ENCODE measurements at places on chromosomes 1 and 21.

DNA sequence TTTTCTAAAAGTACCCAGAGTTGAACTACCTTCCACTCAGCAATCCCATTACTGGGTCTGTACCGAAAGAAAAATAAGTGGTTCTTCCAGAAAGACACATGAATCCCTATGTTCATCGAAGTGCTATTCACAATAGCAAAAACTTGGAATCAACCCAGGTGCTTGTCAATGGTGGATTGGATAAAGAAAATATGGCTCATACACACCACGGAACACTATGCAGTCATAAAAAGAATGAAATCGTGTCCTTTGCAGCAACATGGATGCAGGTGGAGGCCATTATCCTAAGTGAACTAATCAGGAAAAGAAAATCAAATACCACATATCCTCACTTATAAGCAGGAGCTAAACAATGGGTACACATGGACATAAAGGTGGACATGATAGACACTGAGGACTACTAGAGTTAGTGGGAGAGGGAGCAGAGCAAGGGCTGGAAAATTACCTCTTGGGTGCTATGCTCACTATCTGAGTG, 32.9 kb upstream of the JUN start:
- no peak for DNase-seq

DNA sequence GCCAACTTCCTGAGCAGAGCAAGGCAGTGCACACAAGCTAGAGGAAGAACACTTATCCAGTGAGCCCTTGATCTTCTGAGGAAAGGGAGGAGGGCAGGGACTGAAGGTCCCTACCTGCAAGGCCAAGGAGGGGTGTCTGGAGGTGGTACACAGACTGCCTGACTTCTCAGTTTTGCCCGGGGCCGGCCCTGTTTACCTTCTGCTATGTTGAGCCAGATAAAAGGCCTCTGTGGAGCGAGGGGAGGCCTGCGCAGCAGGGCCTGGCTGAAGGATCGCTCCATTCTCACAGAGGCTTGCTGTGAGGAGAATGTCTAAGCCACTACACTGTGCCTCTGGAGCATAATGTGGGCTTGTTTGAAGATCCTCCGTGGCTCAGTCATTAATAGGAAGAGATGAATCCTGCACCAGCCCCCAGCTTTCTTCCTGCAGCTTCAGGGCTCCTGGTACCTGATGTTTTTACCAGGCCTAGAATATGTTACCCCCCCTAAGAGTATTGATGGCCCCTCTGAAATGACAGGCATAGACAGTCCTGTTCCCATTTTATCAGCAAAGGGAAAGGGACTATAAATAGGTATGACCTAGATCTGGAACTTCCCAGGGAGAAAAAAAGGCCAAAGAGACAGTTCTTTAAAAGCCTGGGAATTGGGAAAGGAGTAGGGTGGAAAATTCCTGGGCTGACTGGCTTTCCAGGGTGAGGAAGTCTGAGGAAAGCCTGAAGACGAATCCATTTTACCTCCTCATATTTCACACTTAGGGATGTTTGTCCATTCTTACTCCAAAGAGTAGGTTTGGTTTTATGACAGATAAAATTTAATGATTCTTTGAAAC, 4.7 kb downstream of the POGK start:
- no peak for DNase-seq

DNA sequence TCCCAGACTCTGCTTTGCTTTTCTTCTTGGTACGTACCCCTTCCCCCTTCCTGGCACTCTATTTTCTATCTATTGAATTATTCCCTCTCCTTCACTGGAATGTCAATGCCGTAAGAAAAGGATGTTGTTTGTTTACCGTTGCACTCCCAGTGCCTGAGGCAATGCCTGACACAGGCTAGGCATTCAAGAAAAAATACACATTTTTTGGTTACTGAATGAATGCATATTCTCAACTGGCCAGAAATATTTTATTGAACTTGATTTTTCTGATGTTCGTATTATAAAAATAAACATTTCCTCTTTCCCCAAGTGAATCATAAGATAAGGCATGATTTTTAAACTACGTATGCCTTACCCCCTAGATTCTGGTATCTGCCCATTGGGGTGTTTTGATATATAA, 41.2 kb downstream of the GNG12 start:
- DNase-seq: peak; percentile 65

- peak; percentile 93 for DNase-seq
These were observed 1.6 kb upstream of the CTSK start for GRCh38 chr1:150809651-150810050.

DNA sequence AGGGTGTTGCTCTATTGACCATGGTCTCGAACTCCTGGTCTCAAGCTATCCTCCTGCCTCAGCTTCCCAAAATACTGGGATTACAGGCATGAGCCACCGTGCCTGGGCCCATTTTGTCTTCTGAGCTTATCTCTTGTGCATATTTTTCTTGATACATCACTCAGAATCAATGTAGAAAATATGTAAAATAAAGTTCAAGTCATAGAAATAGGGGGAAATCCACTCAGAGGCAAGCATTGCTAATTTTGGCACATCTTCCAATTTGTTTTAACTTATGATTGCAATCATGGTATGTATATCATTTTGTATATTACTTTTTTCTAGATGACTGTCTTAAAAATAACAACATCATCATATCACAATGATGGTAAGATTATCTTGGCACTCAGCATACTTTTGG, 21.6 kb downstream of the RIT1 start:
- DNase-seq: no peak

GRCh38 chr1:7491109-7491817, 279.8 kb upstream of the VAMP3 start:
- peak; percentile 52 for DNase-seq

DNA sequence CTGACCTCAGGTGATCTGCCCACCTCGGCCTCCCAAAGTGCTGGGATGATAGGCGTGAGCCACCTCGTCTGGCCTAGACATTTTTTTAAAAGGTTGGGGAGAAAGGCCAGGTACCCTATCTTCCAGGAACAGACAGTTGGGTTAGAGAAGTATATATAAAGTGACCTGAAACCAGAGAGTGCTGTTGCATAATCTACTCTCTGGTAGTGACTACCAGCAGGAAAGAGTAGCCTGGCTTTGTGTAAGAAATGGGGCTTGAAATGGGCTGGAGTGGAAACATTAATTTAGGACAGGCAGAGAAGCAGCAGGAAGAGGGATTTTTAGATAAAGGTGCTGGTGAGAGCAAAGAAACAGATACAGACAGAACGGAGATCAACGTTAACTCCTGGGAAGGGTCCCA, 125.8 kb upstream of the HOOK1 start:
- DNase-seq: no peak

DNA sequence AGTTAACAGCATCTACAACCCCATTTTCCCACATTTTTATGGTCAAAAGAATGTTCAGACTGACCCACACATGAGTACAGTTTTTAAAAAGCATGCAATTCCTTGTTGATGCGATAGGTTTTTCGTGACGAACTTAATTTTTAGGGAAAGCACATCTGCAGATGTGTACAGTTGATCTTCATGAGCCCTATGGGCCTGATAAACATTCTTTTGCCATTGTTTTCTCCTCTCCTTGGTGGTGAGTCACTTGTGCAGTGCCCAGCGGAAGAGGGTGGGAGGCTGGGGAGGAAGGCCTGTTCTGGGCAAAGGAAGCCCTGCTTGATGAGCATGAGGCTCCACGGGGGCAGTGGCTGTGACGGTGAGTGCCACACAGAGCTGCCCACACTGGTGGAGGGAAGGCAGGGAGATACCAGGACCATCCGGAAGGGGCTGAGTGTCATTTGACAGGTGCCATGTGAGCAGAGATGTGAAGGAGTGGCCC, 5.3 kb downstream of the ARF1 start:
- peak; percentile 73 for DNase-seq

GRCh38 chr1:52792036-52792435, 50.5 kb upstream of the ZYG11A start:
- no peak for DNase-seq

DNA sequence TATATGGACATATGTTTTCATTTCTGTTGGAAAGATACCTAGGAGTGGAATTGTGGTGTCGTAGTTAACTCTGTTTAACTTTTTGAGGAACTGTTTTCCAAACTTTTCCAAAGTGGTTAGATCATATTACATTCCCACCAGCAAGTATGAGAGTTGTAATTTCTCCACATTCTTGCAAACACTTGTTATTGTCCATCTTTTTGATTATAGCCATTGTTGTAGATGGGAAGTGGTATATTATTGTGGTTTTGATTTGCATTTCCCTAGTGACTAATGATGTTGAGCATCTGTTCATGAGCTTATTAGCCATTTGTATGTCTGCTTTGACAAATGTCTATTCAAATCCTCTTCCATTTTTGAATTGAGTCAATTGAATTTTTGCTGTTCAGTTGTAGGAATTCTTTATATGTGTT, 19.8 kb downstream of the CAMTA1 start:
- DNase-seq: no peak

DNA sequence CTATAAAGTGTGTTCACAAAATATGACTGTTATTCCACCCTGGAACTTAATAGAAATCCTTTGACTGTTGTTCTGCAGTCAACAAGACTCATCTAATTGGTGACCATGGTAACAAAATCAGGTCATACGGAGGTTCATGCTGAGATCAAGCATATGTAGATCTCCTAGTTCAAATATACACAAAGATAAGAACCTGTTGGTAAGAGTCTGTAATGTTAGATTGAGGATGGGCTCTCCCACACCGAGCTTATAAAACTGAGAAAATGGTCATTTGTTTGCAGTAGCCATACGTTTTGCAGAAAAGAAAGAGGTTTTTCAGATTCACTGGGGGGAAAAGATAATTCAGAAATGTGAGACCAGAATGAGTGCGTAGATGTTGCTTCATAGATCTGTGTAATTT, 468.1 kb downstream of the RPS6KC1 start:
- no peak for DNase-seq

DNA sequence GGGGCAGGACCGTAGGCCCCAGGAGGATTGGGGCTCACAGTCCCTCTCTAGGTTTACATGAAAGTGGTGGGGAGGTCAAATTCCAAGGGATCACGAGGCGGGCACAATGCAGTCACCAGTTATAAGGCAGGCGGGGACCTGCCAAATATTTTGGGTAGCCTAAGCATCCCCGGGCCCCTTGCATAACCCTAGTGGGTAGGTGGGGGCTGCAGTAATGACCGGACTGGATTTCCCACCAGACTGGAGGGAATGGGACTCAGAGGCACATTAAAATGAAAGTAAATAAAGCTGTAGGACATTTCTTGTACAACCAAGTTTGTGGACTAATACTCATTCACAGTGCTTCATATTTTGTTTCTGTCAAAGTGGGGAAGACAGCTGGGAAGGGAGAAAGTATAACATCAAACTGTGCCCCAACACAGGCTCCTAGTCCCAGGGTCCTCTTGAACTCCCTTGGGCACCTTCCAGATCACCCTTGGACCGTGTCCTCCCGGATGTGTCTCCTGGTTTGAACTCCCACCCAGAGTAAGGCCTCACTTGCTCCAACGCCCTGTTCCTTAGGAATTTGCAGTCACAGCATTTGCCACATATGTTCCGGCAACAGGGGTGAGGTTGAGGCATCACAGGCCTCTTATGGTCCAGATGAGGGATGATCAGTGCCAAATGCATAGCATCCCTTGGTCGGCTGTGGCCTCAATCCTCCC, 28.4 kb upstream of the KIAA0040 start:
- DNase-seq: peak; percentile 24
